Natural killer cell (primary cell): ENCODE measurements at places on chromosomes 16 and 17. TPM values are rescaled to one million over a fixed set of nuclear protein-coding genes. Genes with fewer than 3 reads are reported as not detected.

MLST8 gene
- total RNA-seq, result 19.7 TPM

BRICD5 gene
- total RNA-seq, result 5.2 TPM

KRT15 gene
- total RNA-seq, result not detected

P2RX1 gene
- 2.3 TPM for total RNA-seq

KRTAP2-3 gene
- total RNA-seq, result not detected

SPATA32 gene
- 0.43 TPM for total RNA-seq

ZPBP2 gene
- total RNA-seq, result not detected

ACSM2A gene
- not detected for total RNA-seq

PIEZO1 gene
- 183 TPM for total RNA-seq

DNA sequence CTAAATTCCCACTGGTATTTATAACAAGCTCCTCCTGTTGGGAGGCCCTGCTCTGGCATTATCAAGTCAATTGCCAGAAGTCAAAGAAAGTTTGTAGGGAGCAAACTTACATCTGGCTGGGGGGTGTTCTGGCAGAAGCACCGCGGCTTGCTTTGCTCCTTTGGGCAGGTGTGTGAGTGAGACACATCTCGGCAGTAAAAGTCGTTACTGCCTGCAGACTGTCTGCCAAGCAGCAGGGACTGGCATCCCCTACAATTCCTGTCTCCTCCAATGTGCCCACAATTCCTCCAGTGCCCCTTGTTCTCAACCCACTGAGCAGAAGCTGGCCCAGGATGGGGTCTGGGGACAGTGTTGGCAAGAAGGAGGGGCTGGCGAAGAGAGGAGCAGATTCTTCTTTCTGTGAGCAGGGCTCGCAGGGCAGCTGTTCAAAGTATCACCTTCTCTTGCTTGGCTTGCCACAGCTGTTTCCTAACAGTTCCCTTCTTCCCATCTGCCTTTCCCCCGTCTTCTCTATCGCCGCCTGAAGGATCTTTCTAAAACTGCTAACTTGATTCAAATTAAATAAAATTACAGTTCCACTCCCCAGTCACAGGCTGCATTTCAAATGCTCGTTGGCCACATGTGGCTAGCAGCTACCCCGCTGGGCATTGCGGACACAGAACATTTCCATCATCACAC, 30.2 kb downstream of the SPACA3 start:
- no peaks in the 10 kb centered on the region for H3K27me3 ChIP-seq
- no peaks in the 10 kb centered on the region for H3K36me3 ChIP-seq
- no peak overlapping the region for H3K27ac ChIP-seq

DNA sequence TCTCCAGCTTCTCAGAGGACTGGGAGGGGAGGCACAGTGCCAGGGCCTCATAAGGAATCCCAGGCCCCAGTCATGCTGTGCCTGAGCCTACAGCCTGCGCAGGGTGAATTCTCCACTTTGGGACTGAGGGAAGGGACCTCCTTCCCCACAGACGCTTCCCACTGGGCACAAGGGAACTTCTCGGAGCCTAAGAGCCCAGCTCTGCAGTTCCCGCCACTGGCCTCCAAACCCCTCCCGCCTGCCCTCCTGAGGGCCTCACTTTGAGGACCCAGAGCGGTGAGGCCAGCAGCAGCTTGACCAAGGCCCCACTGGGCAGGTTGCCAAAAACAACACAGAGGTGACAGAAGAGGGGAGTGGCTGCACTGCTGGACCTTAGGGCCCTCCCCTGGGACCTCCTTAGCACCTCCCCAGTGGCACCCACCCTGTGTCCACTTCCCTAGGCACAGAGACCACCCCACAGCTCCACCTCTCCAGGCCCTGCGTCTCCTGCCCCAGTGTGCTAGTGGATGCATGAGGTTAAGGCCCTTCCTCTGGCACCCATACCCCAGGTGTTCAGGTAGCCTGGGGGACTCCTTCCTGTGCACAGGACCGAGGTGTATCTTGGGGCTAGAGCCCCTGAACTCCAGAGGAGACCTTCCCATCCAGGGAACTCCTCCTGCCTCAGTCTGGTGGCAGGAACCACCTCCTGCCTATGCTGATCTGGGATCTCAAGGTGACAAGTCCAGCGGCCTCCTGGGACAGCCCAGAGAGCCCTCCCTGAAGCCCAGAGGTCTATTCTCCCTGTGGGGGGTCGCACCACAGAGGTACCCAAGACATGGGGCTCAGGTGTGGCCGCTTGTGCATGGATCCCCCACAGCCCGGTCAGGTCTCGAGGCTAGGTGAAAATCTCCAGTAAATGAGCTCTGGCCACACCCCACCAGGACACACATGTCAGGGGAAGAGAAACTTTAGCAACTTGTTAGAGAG, 3.4 kb downstream of the CASKIN2 start:
- H3K27me3 ChIP-seq, result no peaks in the 10 kb centered on the region
- no peaks in the 10 kb centered on the region for H3K36me3 ChIP-seq
- no peak for DNase-seq
- no peak overlapping the region for H3K27ac ChIP-seq
- H3K4me1 ChIP-seq, result peaks cover 13% of the 10 kb centered on the region

- no peak overlapping the region for H3K4me3 ChIP-seq
- no peak overlapping the region for H3K27ac ChIP-seq
- no peak for DNase-seq
- H3K4me1 ChIP-seq, result no peaks in the 10 kb centered on the region
Observed at GRCh38 chr16:53224951-53225533, 170.3 kb downstream of the CHD9 start.

- H3K4me3 ChIP-seq, result no peak overlapping the region
- H3K4me1 ChIP-seq, result peaks cover 11% of the 10 kb centered on the region
- peak; percentile 30 for DNase-seq
- no peaks in the 10 kb centered on the region for H3K36me3 ChIP-seq
Observed at GRCh38 chr17:8985054-8985701, 19.7 kb upstream of the PIK3R5 start.

GRCh38 chr17:40281663-40282062, 6.0 kb upstream of the CDC6 start:
- H3K27me3 ChIP-seq, result no peaks in the 10 kb centered on the region
- no peak for DNase-seq
- no peak overlapping the region for H3K27ac ChIP-seq
- no peak overlapping the region for H3K4me3 ChIP-seq

GRCh38 chr17:31858642-31859486, at the start of gene COPRS:
Gene COPRS (minus strand): TSS chr17:31859244. CDS start chr17:31859199, 45 bp downstream.
- no peaks in the 10 kb centered on the region for H3K27me3 ChIP-seq
- no peak within 1 kb of the TSS for H3K27ac ChIP-seq
- H3K4me1 ChIP-seq, result peaks cover 14% of the 10 kb centered on the region

DNA sequence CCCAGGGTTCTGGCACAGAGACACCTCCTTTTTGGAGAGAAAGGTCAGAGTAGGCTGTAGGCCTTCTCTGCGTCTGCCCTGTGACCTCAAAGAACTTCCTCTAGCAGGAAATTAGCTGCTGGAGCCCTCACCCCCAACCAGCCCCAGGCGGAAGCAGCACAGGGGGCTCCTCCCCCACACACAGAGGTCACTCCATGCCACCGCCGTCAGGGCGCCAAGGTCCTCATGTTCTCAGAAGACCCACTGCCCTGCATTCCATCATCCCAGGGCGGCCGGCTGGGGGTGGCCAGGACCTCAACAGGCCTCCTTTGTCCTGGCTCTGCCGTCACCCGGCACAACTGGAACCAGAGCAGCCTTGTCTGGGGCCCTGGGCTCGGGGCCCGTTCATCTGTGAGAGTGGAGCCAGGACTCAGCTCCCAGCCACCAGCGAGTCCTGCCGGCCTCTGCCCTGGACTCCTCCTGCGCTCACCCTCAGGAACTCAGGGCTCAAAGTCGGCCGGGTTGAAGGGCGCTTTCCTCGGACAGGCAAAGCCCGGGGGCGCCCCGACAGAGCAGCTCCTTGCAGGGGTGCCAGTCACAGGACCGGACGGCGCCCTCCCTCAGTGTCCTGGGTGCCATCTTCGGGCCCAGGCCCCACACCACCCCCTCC, 1.2 kb downstream of the TMC6 start:
- peak overlapping the region; percentile 91 for H3K4me3 ChIP-seq
- H3K36me3 ChIP-seq, result peaks cover 50% of the 10 kb centered on the region
- DNase-seq, result peak; percentile 66
- H3K27me3 ChIP-seq, result no peaks in the 10 kb centered on the region
- H3K4me1 ChIP-seq, result peaks cover 83% of the 10 kb centered on the region

DNA sequence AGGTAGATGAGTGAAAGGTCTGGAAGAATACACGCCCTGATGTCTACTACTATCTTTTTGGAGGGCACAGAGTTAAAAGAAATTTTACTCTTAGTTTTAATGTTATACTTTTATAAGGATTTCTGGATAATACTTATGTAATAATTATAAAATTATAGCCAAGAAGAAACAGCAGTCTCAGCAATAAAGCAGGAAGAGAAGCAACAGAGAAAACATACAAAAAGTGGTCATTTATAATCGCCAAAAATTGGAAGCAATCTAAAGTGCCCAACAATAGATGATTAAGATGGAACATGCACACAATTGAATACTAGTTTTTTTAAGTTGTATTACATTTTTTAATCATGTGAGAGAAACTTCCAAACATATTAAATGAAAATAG, 64.4 kb downstream of the SMG6 start:
- peaks cover 25% of the 10 kb centered on the region for H3K36me3 ChIP-seq
- no peaks in the 10 kb centered on the region for H3K27me3 ChIP-seq
- H3K4me1 ChIP-seq, result no peaks in the 10 kb centered on the region
- DNase-seq, result no peak
- H3K27ac ChIP-seq, result no peak overlapping the region
- H3K4me3 ChIP-seq, result no peak overlapping the region

GRCh38 chr17:70169709-70170597, 621 bp downstream of the KCNJ2 start:
- no peak overlapping the region for H3K27ac ChIP-seq
- peaks cover 13% of the 10 kb centered on the region for H3K27me3 ChIP-seq
- peak overlapping the region; percentile 29 for H3K4me3 ChIP-seq
- peaks cover 17% of the 10 kb centered on the region for H3K4me1 ChIP-seq
- no peaks in the 10 kb centered on the region for H3K36me3 ChIP-seq

DNA sequence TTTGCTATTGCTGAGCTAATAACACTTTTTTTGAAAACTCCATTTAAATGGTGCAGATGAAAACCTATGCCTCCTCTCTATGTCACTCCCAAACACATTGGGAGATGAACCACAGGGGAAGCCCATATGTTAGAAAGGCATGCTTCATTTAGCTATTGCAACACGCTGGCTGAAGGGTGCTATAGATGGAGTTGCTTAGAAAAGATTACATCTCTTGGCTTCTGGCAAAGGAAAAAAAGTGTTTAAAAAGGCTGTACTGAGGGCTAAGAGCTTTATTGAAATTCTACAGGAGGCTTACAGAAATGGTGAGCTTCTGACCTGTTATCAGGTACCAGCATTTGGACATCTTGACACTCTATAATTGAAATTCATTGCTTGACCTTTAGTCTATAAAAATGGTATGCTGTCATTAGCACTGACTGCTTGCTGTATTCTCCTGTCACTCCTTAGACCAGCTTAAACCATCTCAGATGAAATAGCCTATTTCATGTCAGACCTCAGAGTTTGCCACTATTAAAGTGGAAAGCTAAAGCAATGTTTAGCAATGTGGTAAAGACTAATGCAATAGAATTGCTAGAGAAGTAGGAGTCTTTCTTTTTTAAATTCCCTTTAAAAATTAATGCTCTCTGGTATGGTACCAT, 503.9 kb downstream of the CDH11 start:
- H3K4me1 ChIP-seq, result no peaks in the 10 kb centered on the region
- H3K4me3 ChIP-seq, result no peak overlapping the region
- no peak overlapping the region for H3K27ac ChIP-seq

GRCh38 chr17:28412099-28412498, 6.1 kb upstream of the SLC46A1 start:
- no peak overlapping the region for H3K27ac ChIP-seq
- peaks cover 3% of the 10 kb centered on the region for H3K27me3 ChIP-seq
- H3K4me3 ChIP-seq, result no peak overlapping the region
- no peaks in the 10 kb centered on the region for H3K36me3 ChIP-seq
- no peak for DNase-seq

GRCh38 chr17:42281571-42282096, 5.4 kb upstream of the STAT5B start:
- H3K4me1 ChIP-seq, result peaks cover 15% of the 10 kb centered on the region
- no peak for DNase-seq
- no peaks in the 10 kb centered on the region for H3K27me3 ChIP-seq
- no peak overlapping the region for H3K4me3 ChIP-seq
